NCI-H1417 treated with DMSO at 0.1 percent for 48 hours (cell line): ENCODE measurements at places on chromosomes 4 and X.

- DNase-seq, result no peak
These were observed 1.1 kb upstream of the PGRMC2 start for GRCh38 chr4:128288689-128289106.

- DNase-seq, result no peak
These were observed 5.9 kb upstream of the RAB40AL start for GRCh38 chrX:102930990-102931756.

DNA sequence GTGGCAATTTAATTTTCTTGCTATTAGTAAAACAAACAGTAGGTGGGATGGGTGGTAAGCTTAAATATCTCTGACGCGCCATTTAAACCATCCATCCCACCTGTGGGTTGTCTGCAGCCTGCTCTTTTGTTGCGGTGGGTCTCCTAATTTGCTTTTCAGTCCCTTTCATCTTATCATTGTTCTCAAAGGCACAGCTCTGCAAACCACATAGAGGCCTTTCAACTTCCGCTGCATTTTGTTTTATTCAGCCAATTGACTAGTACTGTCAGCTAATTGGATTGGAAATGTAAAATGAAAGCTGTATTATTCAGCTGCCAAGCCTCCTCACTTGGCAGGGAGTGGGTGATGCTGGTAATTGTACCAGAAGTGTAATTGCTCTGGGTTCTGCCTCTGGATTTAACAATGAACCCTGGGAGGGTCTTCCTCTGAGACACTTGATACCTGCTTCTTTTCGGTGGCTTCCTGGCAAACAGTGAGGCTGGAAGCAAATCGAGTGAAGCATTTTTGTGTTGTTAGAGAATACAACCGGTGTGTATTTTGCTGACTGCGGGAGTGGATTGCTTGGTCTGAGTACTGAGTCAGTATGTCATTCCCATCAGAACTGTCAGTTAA is 165.6 kb downstream of the FRAS1 start:
- peak; percentile 12 for DNase-seq

DNA sequence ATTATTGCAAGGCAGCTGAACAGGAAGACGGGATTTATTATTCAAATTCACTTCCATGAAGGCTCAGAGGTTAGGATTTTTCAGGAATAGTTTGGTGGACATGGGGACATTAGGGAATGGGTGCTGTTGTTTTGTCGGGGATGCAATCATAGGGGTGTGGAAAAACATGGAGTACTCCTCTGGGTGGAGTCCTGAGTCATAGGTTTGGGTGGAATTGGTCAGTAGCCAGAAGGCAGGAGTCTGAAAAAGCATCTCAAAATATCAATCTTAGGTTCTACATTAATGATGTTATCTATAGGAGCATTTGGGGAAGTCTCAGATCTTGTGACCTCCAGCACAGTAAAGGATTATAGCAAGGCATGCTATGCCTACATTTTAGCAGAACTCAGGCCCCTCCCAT is 14.5 kb upstream of the ETNPPL start:
- DNase-seq, result no peak

DNA sequence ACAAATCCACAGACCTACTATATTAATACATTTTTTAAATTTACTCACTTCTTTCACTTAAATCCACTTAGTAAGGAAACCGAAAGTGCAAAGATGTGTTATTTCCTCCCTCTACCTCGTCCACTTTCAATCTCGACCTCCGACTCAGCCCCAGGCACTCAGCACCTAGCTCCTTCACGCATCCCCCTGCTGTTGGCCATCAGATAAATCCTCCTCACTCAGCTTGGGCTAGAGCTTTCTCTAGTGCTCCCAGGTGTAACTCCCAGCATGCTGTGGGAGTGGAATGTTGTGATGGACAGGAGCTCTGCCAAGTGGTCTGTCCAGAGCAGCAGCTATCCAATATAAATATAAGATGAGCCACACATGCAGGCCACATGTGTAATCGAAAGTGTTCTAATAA is 26.7 kb upstream of the TEC start:
- no peak for DNase-seq
